ENCODE measurements at places on chromosomes 5 and 9.

GRCh38 chr5:66717455-66718373 is 121.5 kb downstream of the MAST4 start:
- DNase-seq = no peak

GRCh38 chr9:26565118-26565517 is 327.5 kb downstream of the CAAP1 start:
- DNase-seq = no peak

- no peak for DNase-seq
Measured at GRCh38 chr5:54874337-54875021, 110.9 kb downstream of the ESM1 start.

DNA sequence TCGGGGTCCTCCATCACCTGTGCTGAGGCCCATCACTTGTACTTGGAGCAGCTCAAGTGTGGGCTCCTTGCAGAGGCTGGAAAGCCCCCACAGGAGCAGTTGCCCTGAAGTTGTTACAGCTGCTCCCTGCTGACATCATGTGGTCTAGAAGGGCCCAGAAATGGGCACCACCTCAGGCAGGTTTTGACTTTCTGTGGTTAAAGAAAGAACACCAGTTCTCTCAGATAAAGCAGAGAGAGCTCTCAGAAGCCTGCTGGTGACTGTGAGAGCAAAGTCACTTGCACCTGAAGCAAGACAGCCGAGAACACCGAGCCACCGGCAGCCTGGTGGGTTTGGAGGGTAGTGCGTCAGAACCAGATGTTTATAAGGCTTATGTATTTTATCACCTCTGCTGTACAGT is 70.4 kb downstream of the MVB12B start:
- DNase-seq = peak; percentile 10

- no peak for DNase-seq
Measured at GRCh38 chr5:179300581-179301180, 44.6 kb downstream of the ADAMTS2 start.

- no peak for DNase-seq
Measured at GRCh38 chr9:99881769-99882168, 24.7 kb upstream of the STX17 start.

DNA sequence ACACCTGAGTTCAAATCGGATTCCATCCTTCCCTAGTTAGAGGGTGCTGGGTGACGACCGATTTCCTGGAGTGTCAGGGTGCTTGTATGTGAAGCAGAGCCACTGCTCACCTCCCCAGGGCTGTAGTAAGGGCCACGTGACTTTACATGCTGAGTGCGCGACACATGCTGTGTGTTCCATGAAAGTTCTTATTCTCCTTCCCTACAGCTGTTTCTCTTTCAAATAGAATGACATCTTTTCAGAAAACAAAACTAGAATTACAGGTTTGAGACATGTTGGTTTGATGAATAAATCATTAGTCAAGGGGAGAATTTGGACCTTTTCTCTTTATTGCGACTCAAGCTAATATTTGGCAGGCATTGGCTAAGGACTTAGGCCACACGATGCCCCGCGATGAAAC is 113.1 kb downstream of the JMY start:
- no peak for DNase-seq

DNA sequence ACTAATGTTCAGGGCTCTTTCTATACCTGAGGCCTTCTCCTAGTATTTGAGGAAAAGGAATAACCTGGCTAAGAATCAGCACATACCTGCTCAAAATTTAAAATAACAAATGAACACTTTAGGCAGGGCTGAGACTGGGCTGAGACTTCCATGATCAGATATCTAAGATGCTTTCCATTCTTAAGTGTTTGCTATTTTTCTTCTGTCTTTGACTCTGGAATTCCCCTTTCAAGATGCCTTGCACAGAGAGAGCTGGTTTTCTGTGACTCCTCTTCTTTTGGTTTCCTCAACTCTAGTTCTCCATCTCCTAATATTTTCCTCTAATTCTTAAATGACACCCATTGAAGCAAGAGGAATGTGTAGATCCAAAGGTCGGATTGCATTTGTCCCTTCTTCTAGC is 61.1 kb downstream of the DPYSL3 start:
- no peak for DNase-seq

DNA sequence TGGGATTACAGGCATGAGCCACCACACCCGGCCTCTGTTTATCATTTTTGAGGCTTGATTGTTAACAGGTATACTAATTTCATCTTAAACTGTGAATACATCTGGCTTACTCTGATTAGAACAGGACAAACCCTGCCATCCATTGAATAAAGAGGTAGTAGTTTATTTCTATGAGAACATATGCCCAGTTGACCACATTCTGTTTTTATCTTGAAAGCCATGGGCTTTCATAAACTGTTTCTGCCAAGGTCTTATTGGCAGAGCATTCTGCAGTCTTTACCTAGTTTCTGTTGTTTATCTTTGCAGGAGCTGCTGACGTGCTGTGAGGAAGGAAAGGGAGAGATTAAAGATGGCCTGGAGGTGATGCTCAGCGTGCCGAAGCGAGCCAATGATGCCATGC is 184.9 kb upstream of the OTULINL start:
- no peak for DNase-seq

- DNase-seq = no peak
Measured at GRCh38 chr5:586751-587285, 25.3 kb upstream of the CEP72 start.

DNA sequence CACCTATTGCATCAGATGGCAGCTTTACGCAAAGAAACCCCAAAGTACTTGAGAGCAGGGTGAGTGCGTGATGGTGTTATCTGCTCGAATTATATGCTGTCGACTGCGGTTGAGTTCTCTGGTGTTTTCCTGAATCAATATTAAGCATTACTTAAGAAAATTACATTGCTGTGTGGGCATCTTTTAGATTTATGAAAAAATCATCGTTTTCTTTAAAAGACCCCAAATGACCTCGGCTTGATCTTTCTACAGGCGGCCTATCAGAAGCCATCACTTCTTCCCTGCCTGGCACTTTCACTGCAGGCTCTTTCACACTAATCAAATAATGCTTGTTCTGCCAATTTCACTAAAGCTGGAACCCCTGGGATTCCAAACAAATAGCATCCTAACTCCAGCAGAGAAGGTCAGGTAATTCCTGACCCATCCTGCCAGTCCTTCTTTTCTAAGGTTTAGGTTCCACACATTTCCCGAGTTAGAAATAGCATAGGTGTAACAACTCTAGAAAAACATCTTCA is 1.7 kb downstream of the UBE2QL1 start:
- no peak for DNase-seq

DNA sequence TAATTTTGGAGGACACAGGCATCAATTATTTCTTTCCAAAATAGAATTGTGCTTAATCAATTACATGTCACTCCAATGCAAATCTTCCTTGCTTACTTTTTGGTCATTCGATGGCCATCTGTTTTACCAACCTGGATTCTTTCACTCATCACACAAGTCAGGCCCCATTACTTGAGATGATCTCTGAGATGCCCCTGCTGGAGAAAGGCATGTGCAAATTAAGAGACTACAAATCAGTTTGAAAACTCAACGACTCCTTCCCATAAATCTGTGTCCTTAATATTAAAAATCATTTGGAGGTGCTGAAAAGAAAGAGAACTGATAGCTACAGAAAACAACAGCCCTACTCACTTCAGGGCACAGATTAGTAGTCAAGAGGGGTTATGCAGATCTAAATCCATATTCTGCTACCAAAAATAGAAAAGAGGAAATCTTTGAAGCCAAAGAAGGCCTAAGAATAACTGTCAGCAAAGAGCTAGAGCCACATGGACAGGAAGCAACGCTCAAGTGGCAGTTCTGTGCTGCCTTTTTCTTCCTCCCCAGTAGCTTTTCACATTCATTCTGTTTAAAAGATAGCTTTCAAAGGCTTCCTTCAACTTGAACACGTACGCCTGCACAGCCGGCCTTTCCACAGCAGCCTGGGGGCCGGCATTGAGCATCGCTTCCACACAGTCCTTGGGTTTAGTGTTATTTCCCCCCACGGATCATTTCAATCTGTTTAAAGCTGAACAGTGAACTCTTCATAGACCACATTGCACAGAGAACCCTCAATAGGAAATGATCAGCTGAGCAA is 79.3 kb upstream of the MAP3K1 start:
- DNase-seq = no peak

DNA sequence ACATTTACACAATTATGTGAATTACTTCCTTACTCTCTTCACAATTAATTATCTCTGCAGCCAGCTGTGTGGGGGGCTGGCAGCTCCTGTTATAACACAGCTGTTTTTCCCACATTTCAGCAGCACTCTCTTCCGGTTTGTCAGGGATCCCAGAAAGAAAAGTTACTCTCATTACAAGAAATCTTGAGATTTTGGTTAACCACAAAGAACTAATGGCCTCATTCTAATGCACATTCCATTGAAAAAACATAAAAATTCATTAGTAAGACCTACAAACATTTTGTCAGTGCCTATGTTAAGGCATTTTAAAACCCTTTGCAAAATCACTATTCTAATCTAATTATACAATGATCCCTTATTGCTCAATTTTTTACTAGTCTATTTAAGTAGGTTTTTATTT is 64.1 kb downstream of the PDE4D start:
- no peak for DNase-seq

- no peak for DNase-seq
Measured at GRCh38 chr9:114806526-114806900, 674 bp upstream of the TNFSF15 start.

- no peak for DNase-seq
Measured at GRCh38 chr9:93059011-93059714, 662 bp downstream of the SUSD3 start.

GRCh38 chr5:59036274-59036961 is 453.5 kb downstream of the RAB3C start:
- DNase-seq = no peak

DNA sequence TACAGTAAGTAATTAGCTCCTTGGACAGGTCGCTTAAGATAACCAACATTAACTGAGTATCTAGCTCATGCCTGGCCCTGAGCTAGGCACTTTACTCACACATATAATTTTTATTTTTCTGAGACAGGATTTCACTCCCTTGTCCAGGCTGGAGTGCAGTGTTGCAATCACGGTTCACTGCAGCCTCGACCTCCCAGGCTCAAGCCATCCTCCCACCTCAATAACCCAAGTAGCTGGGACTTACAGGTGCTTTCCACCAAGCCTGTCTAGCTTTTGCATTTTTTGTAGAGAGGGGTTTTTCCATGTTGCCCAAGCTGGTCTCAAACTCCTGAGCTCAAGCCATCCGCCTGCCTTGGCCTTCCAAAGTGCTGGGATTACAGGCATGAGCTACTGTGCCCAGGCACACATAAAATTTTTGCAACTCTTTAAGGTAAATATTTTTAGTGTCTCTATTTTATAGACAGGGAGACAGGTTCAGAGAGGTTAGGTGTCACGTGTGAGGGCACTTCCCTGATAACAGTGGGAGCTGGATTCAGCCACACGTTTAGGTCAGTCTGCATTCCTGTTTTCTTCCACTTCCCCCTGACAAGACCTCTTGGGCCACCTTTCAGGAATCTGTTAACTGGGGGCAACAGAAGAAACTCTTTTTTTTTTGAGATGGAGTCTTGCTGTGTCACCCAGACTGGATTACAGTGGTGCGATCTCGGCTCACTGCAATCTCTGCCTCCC is 18.2 kb downstream of the HBEGF start:
- no peak for DNase-seq

GRCh38 chr9:112446080-112446479 is 40.5 kb upstream of the KIAA1958 start:
- no peak for DNase-seq

GRCh38 chr5:53260446-53260845 is 150.9 kb upstream of the MOCS2 start:
- DNase-seq = no peak

DNA sequence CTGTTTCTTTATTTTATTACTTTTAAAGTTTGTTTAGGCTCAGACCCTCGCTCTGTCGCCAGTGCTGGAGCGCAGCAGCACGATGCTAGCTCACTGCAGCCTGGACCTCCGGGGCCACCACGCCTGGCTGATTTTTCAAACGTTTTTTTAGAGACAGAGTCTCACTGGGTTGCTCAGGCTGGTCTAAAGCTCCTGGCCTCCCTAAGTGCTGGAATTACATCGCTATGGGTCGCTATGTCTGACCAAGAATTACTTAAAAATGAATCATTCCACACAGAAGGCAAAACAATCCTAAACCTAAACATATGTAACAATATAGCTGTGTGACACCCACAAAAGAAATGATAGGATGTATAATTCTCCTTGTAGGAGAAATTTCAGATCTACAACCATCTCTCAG is 86.9 kb upstream of the SIMC1 start:
- no peak for DNase-seq

- DNase-seq = no peak
Measured at GRCh38 chr5:174694611-174695010, 29.8 kb upstream of the MSX2 start.
